ENCODE measurements at places on chromosomes 4 and X.
A peak's percentile ranks its signal among the peaks of the same experiment; 100 is the strongest.

- DNase-seq: no peak
Observed at GRCh38 chr4:14749910-14750309, 252.4 kb upstream of the CPEB2 start.

GRCh38 chrX:123357941-123358340 lies 173.9 kb downstream of the GRIA3 start:
- no peak for DNase-seq

GRCh38 chr4:1356181-1356998 lies 9.4 kb downstream of the UVSSA start:
- peak; percentile 44 for DNase-seq

GRCh38 chr4:109671350-109671749 lies 31.9 kb downstream of the CASP6 start:
- DNase-seq: no peak

DNA sequence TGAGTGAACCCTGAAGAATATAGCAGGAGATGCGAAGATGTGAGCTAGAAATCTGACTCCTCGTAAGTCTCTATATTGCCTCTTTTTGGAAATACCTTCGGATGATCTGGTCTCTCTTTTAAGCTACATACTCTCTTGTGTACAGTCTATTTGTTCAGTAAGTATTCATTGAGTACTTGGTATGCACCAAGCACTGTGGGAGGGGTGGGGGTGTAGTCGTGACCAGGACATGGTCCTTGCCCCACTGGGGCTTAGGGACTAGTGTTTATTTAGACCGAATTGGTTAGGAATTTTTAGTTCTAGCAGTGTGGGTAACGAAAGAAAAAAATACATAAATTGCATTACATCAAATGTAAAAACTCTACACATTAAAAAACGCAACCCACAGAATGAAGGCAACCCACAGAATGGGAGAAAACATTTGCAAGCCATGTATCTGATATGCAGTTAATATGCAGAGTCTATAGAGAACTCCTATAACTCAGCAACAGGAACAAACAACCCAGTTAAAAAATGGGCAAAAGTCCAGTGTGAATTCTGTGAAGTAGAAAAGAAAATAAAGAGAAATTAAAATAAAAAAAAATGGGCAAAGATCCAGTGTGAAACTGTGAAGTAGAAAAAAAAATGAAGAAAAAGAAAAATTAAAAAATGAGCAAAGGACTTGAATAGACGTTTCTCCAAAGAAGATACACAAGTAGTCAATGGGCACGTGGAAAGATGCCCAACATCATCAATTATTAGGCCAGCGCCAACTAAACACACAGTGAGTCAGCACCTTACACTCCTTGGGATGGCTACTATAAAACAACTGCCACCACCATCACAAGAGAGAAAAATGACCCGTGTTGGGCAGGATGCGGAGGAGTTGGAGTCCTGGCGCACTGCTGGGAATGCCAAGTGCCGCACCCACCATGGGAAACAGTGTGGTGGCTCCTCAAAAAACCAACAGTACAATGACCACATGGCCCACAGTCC lies 43.8 kb downstream of the RGS12 start:
- no peak for DNase-seq

GRCh38 chr4:123244137-123244536 lies 152.5 kb upstream of the SPRY1 start:
- no peak for DNase-seq

DNA sequence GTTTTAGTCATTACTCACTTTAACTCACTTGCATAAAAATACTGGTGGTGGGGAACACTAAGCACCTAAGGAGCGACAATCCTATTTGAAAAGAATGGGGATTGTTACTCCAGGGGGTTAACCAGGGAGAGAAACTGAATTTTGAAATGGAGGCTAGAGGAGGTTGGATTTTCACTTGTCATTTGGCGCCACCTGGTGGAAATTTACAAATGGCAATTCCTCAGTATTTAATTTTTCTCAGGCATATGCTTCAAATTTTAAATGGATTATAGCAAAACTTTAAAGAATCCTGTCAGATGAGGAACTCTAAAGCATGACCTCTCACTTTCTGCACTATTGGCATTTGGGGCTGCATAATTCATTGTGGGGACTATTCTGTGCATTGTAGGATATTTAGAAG lies 2.7 kb upstream of the GEMIN8 start:
- DNase-seq: peak; percentile 67

GRCh38 chr4:29309050-29309449 lies 1411.1 kb upstream of the PCDH7 start:
- DNase-seq: no peak

DNA sequence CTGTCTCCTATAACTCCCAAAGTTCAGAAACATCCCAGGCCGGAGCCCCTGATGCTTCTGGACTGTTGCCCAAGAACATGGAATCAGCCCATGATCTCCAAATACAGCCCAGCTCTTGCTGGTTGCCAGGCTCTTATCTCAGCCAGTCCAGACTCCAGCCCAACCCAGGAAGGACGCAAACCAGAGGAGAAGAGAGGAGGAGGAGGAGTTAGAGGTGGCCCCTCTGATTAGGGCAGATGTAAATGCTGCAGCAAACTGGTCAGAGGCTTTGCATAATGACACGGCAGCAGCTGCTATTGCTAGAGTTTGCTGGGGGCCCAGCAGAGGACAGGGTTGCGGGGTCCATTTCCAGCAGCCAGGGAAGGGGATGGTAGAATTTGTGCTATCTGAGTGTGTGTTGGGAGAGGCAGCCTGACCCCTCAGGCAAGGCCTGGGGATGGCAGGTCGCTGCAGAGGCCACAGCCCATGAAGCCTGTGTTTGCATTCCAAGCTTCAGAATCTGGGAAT lies 4.2 kb upstream of the OTUD5 start:
- no peak for DNase-seq

DNA sequence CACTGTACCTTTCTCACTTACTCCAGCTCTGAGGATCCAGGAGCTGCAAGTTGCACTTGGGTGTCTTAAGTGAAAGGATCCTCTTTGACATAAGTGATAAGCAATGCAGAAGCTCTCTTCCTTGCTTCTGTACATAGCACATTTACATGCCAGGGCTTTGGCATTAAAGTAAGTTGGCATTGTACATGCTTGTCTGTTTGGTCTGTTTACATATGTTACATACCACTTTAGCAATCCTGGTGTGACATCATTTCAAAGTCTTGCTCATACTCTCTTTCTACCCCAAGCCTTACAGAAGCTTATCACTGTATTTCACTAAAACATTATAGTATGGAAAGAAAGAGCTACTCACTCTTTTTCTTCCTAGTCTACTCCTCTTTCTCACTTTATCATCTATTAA lies 2548.3 kb downstream of the ARAP2 start:
- no peak for DNase-seq

DNA sequence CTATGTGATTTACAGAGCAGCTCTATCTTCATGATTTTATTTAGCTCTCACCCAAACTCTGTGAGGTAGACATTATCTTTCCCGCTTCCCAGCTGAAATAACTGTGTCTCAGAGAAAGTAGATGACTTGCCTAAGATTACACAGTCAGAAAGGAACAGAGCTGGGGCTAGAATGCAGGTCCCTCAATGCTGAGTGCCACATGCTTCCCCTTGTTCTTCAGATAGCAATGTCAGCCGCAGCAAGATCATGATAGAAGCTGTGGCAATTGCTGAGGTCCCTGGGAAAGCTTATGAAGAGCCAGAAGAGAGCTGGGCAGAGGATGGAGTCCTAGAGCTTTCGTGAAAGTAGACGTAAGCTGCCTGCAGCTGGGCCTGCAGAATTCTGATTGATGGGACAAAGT lies 11.1 kb upstream of the GABRE start:
- DNase-seq: no peak

DNA sequence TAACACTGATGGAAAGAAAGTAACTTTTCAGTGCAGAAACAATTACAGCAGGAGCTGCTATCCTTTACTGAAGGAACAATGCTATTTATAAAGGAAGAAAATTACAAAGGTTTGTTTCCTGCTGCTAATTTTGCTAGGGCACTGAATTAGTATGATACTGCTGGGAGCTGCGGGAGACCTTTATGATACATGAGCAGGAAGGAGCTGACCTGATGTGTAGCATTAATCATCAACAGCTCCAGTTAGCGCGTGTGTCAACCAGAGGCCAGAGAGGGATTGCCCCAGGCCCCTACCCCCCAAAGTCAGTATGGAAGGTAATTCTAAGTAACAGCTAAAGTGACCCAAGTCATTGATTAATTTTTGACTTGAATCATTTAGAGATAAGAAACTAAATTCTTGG lies 728.9 kb downstream of the PCDH18 start:
- no peak for DNase-seq

- no peak for DNase-seq
Observed at GRCh38 chr4:23476515-23477090, 413.2 kb downstream of the PPARGC1A start.

GRCh38 chrX:130280901-130281300 lies 12.2 kb upstream of the ZNF280C start:
- DNase-seq: no peak

DNA sequence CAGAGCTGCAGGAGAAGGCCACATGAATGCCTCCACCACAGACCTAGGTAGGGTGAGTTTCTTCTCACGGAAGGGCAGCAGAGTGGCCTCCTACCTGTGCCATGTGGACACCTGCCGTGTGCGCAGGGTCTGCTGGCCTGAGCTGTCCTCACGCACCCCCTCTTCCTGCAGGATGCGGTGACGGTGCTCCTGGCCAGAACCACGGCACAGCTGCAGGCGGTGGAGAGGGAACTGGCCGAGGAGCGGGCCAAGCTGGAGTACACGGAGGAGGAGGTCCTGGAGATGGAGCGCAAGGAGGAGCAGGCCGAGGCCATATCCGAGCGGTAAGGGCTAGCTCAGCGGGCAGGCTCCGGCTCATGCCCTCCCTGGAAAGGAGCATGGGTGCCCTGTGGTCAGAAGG lies 28.4 kb upstream of the CLCN4 start:
- DNase-seq: no peak

All from activated CD4-positive, alpha-beta T cell treated with anti-CD3 and anti-CD28 coated beads, Interleukin-2, amount 10 ng/mL, durations not matched to agents 7 days and 5 days (primary cell).